Upper lobe of right lung (tissue), 1 donor: ENCODE measurements at places on chromosomes 6 and 20.

DNA sequence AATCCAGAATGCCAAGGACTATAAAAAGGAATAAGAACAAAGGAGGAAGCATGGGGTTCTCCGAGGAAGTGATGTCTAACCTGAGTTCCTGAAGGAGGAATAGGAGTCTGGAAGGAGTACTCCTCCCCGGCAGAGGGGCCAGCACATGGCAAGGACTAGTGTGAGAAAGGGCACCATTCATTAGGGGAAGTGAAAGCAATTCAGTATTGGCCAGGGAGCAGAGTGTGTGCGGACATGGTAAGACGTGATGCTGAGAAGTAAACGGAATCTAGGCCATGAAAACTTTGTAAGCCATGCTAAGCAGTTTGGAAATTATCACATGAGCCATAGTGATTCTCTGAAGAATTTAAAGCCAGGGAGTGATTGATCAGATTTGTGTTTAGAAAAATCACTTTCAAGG lies 218.9 kb upstream of the PRDM1 start:
- DNase-seq, result no peak

DNA sequence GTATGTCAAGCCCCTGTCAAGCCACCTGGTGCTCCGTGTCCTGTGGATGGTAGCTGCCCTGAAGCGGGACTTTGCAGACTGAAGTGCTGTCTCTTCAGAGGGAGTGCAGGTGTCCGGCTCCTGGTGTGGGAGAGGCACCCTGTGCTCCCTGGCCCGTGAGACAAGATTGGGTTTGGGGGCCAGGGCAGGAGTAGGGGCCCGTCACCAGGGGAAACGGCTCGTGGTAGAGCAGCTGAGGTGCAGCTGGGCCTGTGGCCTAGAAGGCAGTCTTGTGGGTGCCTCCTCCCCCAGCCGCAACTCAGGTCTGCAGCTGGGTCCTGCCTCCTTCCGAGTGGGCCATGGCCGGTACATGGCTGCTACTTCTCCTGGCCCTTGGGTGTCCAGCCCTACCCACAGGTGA lies at the start of gene PTCRA:
Gene PTCRA (plus strand): TSS at position 322 of the 400 bp plus-strand sequence. CDS start 17 bp downstream, at position 339.
- DNase-seq, result no peak

DNA sequence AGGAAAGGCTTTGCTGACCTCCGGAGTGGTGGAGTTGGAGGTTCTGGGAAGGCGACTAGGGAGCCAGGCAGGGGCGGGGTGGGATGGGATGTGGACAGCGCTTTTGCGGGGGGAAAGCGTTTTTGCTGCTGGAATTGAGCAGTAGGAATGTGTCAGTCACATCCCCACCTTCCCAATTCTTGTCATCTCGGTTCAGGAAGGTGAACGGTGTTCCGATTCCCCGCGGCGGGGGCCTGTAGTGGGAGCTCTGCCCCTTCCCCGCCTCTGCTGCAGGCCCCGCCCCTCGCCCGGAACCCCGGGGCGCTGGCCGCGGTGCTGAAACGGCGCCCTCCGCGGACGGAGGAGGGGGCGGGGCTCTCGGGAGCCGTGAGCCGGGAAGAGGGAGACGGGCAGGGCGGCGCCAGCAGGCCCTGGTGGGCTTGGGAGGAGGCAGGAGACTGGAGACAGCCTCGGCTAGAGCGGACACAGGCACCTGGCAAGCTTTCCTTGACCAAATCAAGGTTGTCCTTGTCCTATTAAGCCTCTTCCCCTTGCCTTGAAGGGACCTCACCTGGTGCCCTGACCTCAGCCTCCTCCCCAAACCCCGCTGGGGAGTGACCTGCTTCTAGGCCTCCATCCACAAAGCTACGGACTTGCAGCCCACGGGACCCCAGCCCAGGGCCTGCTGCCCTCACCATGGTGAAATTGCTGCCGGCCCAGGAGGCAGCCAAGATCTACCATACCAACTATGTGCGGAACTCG lies at the start of gene LHFPL5:
Gene LHFPL5 (plus strand): TSS at position 357 of the 741 bp plus-strand sequence. CDS start 319 bp downstream, at position 676.
- no peak for DNase-seq

- no peak for DNase-seq
These were observed 34.3 kb downstream of the GJA10 start for GRCh38 chr6:89928604-89929003.

- DNase-seq, result no peak
These were observed 39.8 kb upstream of the GLP1R start for GRCh38 chr6:39008737-39009136.

GRCh38 chr6:73030791-73031782 lies 194.2 kb downstream of the KHDC1L start:
- DNase-seq, result no peak

- DNase-seq, result no peak
These were observed 9.5 kb upstream of the NR2E1 start for GRCh38 chr6:108156180-108156937.

DNA sequence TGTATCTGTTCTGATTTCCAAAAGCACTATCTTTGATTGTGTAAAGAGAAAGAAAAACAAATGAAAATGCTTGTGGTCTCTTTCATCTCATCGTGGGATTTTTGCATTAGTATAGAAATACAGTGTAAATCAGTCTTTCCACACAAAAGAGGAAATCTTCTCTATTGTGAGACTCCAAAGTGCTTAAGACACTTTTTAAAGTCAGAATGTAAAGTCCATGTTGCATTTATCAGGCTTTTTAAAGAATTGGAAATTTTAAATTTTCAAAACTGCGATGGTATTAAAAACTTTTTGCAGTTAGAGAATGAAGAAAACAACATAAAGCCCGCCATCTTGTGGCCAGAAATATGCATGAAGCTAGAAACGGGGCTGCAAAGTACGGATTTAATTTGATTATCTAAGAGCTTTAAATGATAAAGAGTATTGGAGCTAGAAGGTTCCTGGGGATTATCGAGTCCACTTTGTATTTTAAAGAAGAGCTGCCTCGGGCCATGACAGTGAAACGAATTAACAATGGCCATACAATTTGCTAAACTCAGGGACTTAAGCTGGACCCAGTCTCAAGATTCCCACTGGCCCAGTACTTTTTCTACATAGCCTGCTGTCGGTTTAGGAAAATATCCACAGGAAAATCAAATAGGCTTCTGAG lies 339.6 kb downstream of the ARHGAP18 start:
- DNase-seq, result no peak

- DNase-seq, result no peak
These were observed 234.5 kb upstream of the ZNF217 start for GRCh38 chr20:53828088-53828681.

GRCh38 chr6:128098000-128098581 lies 197.2 kb upstream of the THEMIS start:
- no peak for DNase-seq

- no peak for DNase-seq
These were observed 512.8 kb upstream of the JARID2 start for GRCh38 chr6:14732844-14733757.

DNA sequence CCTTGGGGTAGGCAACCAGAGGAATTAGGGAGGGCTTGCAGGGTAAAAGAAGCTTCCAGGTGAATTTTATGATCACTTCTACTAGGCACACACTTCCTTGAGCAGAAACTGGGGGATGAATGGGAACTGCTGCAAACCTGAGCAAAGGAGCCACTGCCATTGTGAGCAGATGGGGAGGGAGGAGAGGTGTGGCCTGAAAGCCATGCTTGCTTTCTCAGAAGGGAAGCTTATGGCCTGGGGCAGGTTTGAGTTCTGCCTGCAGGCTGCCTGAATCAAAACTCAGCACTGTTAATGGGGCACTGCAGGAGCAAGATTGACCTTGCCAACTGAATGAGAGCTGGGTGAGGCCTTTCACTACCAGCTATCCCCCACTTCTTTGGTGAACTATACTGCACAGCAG lies 328.1 kb downstream of the NKAIN2 start:
- no peak for DNase-seq

DNA sequence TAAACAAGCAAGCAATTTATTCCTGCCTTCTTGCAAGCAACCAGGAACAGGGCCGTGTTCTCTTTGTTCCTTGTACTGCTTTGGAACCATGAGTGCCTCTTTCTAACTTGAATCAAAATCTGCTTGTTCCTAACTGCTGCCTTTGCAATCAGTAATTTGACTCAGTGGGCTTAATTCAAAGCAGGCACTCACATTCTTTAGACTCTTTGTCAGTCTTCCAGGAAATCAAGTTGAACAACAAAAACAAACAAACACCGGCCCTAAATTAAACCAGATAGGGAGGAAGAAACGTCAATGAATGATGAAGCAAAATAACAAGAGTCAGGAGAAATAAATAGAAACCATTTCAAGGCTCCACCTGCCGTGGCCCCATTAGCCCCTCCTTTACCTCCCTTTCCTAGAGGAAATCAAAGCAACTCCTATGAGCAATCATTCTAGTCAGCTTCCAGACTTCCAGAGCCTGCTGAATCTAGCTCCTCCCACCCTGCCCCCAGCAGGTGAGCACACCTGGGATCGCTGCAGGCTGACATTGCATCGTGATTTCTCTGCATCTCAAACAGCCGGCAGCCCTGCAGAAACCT lies 582.2 kb upstream of the FLRT3 start:
- peak; percentile 66 for DNase-seq

DNA sequence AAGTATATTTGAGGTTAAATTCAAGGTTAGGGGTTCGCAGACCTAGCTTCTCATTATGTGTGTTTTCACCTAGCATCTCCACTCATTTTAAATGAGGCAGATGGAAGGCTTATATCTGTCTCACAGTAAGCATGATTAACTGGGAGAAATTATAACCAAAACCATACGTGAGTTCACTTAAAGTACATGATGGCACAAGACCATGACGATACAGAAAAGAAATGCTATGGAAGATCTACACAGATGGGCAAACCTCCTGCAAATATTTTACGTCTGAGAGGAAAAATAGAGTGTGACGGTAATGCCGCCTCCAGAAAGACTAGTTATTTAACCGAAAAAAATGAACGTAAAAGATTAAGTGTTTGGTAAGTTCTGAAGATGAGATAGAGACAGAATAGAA lies 337.8 kb downstream of the FARS2 start:
- no peak for DNase-seq

DNA sequence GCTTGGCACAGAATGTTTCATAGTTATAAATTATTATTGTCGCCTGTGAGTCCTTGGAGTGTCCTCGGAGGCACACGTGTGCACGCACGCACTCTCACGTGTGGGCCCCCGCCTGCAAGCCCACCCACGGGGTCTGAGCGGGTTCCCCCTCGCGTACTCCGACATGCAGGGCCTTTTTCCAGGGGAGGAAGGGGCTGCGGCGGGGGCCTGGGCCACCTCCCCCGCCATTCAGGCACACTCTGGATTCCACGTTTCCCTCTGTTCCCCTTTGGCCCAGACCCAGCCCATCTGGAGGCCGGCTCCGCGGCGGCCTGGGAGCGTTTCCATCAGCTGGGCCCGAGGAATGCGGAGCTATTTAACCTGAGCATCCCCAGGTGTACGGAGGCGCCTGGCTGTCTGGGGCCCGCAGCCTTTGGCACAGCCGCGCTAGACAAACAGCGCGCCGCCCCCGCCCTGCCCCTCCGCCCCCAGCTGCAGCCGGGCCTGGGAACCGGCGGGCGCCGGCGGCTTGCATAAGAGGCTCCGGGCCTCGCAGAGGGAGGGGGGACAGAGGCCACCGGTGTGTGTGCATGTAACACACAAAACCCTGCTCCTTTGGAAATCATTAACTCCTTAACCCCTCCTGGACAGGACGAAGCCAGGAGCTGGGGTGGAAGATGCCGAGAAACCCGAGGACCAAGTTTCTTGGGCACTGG lies 3.3 kb downstream of the ID1 start:
- peak; percentile 96 for DNase-seq

DNA sequence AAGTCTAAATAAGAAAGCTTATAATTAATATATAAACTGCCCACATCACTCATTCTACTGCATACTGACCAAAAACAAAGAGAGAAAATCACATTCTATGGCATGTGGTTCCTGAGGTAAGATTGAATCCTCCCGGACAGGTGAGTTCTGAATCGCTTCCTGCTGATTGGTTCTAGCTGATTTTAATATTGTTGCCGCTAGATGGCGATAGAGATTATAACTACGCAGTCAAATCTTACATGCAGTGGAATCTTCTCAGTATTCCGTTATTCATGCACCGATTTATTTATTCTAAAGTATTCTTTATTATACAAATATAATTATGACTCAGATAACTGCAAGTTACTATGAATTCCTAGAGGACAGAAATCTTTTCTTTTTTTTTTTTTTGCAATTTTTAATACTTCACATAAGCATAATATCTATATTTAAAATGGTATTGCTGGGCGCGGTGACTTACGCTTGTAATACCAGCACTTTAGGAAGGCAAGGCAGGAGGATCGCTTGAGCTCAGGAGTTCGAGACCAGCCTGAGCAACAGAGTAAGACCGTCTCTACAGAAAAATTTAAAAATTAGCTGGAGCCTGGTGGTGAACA lies 24.2 kb upstream of the TMX4 start:
- no peak for DNase-seq

GRCh38 chr20:4154958-4155411 lies 139.6 kb upstream of the RNF24 start:
- DNase-seq, result peak; percentile 61

DNA sequence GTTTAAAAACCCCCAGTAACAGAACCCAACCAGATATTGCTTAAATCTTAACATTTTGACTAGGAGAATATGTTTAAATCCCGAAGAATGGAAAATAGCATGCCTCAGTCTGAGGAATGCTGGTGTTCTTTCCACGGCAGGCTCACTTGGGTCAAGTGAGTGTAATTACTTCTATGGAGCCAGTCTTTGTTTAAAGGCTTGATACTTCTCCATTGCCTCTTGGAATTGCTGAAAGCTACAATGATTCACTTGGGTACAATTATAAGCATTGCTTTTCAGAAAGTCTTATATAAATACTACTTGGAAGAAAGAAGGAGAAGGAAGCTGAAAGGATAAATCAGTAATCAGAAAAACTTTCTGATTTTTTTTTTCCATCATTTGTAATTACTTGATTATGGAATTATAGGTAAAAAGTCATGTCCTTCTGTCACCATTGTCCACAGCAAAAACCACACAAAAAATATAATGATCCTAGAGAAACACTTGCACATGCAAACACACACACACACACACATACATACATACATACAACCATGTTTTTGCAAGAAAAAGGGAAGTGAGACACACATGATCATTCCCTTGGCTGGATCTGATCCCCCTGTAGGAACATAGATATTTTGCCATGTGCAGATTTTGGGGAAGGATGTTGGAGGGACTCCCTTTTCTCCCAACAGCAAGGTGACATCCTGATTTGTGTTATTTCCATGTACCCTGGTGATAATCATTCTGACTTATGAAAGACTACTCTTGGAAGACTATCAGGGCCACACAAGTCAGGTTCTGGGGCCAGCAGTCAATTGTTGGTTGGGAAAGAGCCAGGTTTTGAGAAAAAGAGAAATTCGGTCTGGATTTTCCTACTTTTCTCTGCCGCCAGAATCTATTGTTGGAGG lies 396.0 kb upstream of the BTBD3 start:
- DNase-seq, result no peak

DNA sequence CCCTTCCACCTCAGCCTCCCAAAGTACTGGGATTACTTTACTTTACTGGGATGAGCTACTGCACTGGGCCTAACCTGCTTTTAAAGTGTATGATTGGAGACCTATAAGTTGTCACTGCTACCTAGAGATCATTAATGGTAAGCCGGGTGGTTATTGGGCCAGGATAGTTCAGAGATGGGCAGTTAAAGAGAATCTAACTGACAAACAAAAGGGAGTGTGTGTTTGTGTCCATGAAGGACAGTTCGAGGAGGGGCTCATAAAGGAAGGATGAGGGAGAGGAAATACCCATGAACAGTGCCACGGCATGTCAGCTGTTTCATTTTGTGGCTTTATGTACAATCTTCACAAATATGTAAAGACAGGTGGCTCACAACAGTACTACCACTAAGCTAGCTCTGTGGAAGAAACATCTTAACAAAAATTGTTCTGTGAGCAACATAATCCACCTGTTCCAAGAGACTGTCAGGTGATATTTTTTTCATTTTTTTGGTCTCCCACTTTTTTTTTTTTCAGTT lies 69.7 kb upstream of the FAM8A1 start:
- no peak for DNase-seq
